ENCODE measurements at places on chromosomes 11 and 22.

- DNase-seq, result no peak
These were observed 6.7 kb upstream of the PTH start for GRCh38 chr11:13502492-13502891.

DNA sequence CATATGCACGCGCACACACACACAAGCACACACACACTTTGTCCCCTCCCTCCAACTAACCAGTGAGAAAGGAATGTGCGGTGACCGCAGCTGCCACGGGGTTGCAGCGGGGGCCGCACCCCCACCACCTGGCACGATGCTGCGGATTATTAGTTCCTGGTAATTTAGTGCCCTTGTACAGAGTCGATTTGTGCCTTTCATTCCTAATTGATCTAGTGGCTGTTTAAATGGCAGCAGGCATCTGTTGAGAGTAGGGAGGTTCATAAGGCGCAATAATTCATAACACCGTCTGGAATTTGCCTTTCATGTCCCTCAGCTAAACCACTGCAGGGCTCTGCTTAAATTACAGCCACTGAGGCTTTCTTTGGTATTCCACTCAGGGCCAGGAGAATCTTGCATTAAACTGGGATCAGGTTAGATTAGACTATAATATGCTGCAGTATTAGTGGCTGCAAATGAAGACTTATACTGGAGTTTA lies 113.7 kb downstream of the FEZ1 start:
- DNase-seq, result no peak

- DNase-seq, result no peak
These were observed 70.0 kb upstream of the NTM start for GRCh38 chr11:131300439-131300717.

DNA sequence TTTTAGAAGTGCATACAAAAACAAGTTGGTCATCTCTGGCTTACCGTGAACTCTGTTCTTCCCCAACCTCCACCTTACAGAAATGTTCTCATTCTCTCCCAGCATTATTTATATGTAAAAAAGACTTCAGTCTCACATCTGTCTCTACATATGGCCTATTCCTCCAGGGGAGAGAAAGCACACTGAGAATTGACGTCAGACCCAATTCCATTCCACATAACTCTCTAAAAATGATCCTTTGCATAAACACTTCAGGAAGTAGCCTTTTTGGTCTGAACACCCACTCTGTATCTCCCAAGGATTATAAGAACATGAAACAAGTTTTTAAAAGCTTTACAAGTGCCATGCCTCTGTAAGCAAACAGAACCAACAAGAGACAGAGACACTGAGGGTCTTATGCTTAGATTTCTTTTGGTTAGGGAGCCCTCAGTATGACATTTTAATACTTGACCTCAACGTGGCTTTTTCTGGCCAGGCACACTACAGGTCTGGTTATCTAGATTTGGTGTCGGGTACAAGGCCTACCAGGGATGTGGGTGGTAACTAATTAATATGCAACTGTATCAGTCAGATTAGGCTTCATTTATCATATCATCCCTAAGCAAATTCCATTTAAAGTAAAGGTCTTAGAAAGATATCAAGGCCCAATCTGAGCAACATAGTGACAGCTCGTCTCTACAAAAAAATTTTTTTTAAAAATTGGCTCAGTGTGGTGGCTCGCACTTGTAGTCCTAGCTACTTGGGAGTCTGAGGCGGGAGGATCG lies 48.5 kb upstream of the PPP2R1B start:
- no peak for DNase-seq

DNA sequence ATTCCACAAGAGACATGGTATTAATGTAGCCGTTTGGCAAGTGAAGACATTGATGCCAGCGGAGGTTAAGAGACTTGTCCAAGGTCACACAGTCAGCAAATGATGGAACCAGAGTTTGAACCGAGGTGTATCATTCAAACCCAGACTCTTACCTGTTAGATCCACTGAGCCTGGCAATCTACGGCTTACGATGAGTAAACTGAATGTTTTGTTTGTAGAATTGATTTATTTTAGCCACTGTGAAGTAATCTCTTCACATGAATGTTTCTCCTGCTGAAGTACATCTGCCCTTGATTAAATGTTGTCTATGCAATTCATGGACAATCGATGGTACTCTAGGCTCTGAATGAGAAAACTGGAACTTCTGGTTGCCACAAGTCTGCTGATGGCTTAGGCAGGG lies 155.5 kb upstream of the NAV2 start:
- no peak for DNase-seq

GRCh38 chr11:11244470-11245080 lies 108.5 kb downstream of the CSNK2A3 start:
- no peak for DNase-seq

DNA sequence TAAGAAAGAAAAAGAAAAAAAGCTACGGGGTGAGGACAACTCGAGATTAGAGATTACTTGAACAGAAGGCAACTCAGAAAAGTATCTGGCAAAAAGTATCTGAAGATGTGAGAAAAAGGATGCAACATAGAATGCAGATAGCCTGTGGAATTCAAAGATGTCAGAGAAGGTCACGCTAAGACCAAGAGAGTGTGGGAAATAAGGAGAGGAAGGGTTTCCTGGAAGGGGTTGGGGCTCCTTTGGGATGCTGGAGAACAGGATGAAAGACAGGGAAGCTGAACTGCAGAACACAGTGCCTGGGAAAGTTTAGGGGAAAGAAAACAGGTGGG lies 1.2 kb downstream of the GUCY1A2 start:
- no peak for DNase-seq

DNA sequence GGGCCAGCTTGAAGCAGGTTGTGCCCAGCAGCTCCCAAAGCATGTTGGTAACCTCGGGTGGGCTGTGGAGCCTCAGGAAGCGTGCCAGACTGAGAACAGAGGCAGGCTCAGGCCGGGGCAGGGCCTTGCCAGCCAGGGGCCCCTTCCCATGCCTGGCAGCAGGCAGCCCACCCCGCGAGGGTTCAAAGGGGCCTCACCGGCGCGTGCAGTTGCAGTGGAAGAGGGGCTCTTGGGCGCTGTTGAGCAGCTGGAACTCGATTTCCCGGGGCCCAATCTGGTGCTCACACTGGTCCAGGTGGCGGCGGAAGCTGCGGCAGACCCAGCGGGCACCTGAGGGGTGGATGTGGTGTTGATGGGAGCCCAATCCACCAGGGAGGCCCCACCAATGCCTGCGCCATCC lies 3.6 kb downstream of the PLA2G3 start:
- no peak for DNase-seq

GRCh38 chr11:59769111-59769510 lies 13.9 kb downstream of the STX3 start:
- DNase-seq, result no peak

GRCh38 chr22:34973926-34974325 lies 92.0 kb upstream of the ISX start:
- DNase-seq, result no peak

- no peak for DNase-seq
These were observed 127.9 kb downstream of the WT1 start for GRCh38 chr11:32307471-32307870.

Measured in GOT3 (cell line).